ENCODE measurements at places on chromosomes 4 and X.

DNA sequence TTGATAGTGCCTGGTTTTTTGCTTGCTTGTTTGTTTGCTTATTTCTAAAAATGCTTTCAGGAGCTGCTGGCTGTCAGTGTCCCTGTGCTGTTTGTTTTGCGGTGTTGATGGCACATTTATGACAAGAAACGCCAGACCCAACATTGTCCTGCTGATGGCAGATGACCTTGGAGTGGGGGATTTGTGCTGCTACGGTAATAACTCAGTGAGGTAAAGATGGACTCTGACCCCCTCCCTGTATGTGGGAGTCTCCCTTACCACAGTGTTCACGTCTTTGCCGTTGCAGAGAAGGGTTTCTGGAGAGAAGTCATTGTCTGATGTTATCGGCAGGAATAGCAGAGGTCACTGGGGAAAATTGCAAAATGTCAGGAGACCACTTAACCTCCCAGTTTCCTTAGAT, at the start of gene ARSH:
ARSH (plus strand) TSS at position 52 of the 400 bp plus-strand sequence; CDS start at position 119, 67 bp downstream.
- no peak for DNase-seq

DNA sequence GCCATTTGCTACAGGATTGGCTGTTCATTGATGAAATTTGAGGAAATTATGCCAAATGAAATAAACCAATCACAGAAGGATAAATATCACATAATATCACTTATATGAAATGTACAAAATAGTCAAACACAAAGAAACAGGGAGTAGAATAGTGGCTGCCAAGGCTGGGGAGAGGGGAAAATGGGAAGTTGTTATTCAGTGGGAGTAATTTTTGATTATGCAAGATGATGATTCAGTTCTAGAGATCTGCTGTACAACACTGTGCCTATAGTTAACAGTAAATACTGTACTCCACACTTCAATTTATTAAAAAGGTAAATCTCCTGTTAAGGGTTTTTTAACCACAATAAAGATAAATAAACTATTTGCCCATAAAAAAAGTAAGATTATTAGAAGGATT, 101.1 kb downstream of the TMA16 start:
- no peak for DNase-seq

- DNase-seq = no peak
These were observed 149.2 kb downstream of the PTTG2 start for GRCh38 chr4:38109370-38109769.

DNA sequence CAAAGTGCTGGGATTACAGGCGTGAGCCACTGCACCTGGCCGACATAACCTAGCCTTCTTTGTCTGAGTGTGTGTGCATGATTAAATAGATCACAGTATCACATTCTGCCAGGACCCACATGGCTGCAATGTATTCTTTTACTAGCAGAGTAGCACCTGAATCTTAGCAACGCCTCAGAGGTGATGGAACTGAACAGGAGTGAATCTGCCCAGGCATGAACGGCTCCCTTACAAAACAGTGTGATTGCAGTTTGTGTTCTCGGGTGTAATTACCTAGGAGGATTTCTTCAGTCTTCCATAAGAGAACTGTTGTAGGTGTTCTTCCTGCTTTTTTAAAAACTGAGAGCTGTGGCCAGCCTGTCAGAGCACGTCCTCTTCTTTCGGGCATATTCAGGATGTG, 122.7 kb upstream of the STS start:
- DNase-seq = no peak

- DNase-seq = no peak
These were observed at the start of gene FGB for GRCh38 chr4:154562697-154563254. Gene FGB (plus strand): TSS chr4:154563011. CDS start chr4:154563019, 8 bp downstream.

DNA sequence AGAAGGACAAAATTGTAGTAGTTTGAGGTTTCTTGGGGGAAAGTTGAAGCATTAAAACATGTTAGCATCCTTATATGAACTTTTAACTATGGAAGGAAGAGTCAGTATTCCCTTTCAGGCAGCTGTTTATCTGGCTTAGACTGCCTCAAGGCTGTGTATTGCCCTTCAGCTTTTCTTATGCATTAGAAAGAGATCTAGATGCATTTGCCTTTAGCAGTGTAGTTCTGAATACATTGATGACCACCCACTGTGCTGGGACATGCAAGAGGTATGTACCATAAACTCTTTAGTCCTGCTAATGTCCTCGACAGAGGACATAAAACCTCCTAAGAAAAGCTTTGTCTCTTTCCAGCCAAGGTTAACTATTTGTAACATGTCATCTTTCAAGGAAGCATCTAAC, 2.9 kb downstream of the FAM200B start:
- DNase-seq = no peak

- DNase-seq = no peak
These were observed 32.3 kb downstream of the GAB3 start for GRCh38 chrX:154718616-154719015.

GRCh38 chr4:1898681-1899080, 27.5 kb downstream of the NSD2 start:
- no peak for DNase-seq

DNA sequence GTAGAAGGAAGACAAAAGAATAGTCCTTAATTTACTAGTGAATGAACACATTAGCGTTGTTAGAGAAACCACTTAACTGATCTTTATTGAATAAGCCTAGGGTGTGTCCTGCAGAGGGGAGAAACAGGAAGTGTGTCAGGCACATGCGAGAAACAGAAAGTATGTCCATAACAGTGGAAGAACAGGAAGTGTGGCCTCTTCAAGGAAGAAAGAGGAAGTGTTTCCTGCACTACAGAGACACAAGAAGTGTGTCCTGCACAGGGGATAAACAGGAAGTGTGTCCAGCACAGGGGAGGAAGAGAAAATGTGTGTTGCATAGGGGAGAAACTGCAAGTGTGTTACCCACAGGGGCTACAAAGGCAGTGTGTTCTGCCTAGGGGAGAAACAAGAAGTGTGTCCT, 539.6 kb upstream of the PRKX start:
- no peak for DNase-seq

GRCh38 chr4:52641854-52642563, 17.1 kb downstream of the USP46 start:
- DNase-seq = no peak

- DNase-seq = no peak
These were observed 198.5 kb downstream of the SPATA18 start for GRCh38 chr4:52249581-52249980.

DNA sequence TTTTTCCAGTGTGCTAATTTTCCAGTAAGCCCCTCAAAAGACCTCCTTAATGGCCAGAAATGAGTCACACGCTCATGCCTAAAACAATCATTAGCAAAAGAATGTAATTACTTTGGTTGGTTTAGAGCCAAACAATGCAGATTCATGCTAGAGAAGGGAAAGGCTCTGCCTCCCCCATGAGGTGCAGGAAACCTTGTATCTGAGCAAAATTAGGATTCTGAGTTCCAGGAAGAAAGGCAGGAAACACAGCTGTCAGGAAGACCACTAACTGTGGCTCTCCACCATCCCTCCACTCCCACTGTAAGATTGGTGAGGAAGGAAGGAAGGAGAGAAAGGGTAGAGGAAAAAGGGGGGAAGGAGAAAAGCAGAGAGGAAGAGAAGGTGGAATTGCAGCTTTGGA, 104.9 kb upstream of the DHX15 start:
- DNase-seq = no peak

DNA sequence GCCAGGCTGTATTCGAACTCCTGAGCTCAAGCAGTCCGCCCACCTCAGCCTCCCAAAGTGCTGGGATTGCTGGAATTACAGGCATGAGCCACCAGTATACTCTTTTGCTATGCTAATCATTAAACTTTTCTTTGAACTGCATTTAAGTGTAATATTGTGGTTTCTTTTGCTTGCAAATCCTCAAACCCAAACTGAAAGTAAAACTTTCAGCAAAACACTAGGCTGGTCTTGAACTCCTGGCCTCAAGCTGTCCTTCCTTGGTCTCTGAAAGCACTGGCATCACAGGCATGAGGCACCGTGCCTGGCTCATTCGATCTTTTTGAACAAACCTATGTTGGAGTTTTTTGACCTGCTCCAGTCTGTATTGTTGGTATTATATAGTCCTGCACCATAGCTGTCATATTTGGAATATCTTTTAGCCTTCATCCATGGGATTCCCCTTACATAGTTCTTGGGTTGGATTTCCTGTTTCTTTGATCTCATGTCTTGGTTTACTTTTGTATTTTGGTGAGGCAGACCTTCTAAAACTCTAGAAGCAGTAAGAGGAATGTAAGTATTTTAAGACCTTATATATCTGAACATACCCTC, 34.1 kb downstream of the MOB1B start:
- no peak for DNase-seq

GRCh38 chrX:65035446-65035770, 59.2 kb upstream of the ZC4H2 start:
- peak; percentile 18 for DNase-seq

DNA sequence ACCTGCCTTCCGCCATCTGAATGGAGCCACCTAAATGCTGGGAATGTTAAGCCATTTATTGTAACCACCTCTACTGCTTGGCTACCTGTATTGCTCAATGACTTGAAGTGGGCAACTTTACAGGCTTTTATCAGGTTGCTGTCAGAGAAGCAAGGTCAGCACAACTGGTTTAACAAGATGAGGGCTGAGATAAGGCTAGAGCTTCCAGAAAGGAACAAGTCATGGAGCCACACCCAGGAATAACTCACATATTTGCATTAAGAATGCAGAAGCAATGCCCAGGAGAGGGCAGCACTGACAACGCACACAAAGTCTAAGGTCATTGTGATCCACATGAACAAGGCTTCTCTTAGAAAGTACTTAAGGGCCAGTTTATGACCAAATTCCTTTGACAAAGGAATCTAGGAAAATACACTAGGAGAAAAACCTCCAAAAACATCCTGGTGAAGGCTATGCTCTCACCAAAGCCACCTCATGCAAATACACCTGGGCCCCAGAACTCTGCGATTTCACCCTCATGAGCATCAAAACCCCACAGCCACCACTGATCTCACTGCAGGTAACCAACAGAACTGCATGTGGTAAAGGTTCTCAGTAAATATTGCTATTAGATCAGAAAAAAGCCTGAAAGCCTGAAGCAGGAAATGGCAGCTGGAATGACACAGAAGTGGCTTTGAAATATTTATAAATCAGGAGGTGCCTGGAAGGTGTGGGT, 15.0 kb upstream of the STS start:
- no peak for DNase-seq

- no peak for DNase-seq
These were observed 208.2 kb downstream of the EVC2 start for GRCh38 chr4:5500165-5500564.

DNA sequence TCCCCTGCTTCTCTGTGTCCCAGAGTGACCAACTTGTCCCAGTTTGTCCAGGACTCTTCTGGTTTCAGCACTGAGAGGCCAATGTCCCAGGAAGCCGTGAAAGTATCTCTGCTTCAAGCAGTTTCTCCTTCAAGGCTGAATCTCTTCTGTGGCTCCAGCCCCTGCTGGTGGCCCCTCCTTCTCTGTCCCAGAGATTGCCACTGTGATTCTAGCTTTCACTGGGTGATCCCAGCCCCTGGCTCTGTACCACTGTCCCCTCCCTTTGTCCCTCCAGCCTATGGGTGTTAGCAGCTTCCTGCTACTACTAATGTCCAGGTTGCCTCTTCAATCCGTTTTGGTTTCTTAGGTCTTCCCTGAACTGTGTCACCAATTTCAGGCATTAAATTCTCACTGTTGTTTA, 70.5 kb downstream of the SOX3 start:
- no peak for DNase-seq

GRCh38 chr4:138118270-138118669, 123.9 kb downstream of the SLC7A11 start:
- DNase-seq = no peak

- peak; percentile 64 for DNase-seq
These were observed 1.7 kb downstream of the SPRY1 start for GRCh38 chr4:123398066-123398852.

DNA sequence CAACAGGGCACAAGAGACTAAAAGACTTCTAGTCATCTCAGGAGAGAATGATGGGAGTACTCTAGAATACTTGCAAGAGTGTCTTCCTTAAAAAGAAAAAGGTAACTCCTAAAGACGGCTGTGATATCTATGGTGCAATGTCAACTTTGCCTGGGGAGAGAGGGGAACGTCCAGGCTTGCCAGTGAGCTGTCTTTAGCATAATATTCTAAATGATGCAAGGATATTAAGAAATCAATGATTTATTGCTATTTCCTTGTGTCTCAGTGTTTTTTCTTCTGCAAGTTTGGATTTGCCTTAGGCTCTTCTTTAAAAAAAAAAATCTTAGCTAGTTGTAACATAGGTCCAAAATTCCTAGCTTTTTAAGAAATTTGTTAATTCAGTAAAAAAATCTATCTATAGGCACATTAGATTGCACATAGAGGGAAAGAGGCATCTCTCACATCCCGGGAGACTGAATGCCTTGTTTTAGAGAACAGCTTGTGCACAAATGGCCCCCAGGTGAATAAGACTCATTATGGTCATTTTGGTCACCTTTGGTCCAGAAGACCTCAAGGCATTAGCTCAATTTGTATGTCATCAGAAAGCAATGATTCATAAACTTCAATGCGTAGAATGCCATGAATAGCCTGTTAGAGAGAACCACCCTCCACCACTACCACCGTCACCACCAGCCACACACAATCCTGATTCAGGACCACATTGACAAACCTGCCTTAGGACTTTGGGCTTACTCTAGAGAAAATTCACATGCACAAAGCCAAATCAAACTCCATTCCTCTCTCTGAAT, 104.1 kb downstream of the PALLD start:
- no peak for DNase-seq

DNA sequence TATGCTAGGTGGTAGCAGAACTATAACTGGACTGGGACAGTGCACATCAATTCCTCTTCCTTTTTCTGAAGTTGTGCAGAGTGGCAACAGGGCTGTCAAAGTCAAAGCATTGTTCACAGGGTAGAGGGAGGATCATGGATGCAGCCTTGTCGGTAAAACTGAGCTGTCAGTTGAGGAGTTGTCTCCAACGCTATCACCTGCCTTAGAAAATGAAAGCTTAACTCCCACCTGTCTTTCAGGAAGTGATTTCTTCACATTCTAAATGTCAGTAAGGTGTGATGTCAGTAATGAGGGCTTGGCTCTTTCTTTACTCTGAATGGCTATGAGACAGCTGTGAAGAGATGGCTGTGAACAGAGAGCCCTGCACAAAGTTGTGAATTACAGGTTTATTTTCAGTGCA, 66.4 kb upstream of the BANK1 start:
- no peak for DNase-seq

DNA sequence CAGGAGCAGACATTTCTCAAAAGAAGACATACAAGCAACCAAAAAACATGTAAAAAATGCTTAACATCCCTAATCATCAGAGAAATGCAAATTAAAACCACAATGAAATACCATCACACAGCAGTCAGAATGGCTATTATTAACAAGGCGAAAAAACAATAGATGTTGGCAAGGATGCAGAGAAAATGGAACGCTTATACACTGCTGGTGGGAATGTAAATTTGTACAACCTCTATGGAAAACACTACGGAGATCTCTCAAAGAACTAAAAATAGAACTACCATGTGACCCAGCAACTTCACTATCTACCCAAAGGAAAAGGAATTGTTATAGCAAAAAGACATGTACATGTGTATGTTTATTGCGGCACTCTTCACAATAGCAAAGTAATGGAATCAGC, 71.5 kb downstream of the PPP4R3C start:
- no peak for DNase-seq

- no peak for DNase-seq
These were observed 1753.2 kb upstream of the PCDH7 start for GRCh38 chr4:28966982-28967381.

All from stimulated activated CD4-positive, alpha-beta T cell treated with anti-CD3 and anti-CD28 coated beads, Interleukin-1b, Interleukin-23, amount 100 ng/mL, for 48 hours (primary cell).